ENCODE measurements at places on chromosomes 7 and 10.

DNA sequence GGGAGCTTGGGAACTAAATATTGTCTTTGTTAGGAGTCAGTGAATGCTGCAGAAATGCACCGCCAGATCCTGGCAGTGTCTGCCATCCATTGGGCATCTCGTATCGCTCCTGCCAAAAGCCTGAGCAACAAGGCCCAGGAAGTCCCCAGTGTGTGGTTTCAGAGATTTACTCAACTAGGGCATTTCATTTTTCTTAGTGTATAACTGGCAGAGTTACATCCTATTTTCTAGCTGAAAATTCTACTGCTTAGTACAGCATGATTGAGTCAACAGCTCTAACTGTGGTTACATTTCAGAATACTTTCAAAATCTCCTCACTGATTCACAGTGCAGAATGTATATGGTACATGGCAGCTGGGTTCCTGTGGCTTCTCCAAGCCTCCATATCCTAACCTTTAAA, 95.8 kb upstream of the CREB5 start:
- no peak for DNase-seq

GRCh38 chr7:23196306-23196705, 14.5 kb downstream of the NUP42 start:
- no peak for DNase-seq

GRCh38 chr10:71395621-71396020, 1.1 kb upstream of the CDH23 start:
- no peak for DNase-seq

- DNase-seq = no peak
Measured at GRCh38 chr7:69696054-69696591, 97.8 kb downstream of the AUTS2 start.

- DNase-seq = no peak
Measured at GRCh38 chr10:130935128-130935439, 376.4 kb downstream of the TCERG1L start.

DNA sequence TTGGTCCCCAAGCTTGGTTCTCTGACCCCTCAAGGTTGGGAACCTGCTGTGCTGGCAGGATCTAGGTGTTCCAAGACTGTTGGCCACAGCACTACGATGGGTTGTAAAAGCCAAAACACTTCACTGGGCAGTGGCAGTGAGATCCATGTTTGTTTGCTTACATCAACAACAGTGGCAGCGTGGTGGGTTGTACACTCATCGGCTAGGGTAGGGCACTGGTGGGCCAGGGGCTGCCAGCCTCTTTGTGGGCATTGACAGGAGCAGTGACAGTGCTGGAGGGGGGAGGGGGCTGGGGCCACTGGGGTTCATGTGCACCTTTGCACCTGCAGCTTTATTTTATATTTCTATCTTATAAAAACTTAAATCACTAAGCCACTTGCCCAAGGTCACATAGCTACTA, 126.7 kb upstream of the ZWINT start:
- DNase-seq = no peak

DNA sequence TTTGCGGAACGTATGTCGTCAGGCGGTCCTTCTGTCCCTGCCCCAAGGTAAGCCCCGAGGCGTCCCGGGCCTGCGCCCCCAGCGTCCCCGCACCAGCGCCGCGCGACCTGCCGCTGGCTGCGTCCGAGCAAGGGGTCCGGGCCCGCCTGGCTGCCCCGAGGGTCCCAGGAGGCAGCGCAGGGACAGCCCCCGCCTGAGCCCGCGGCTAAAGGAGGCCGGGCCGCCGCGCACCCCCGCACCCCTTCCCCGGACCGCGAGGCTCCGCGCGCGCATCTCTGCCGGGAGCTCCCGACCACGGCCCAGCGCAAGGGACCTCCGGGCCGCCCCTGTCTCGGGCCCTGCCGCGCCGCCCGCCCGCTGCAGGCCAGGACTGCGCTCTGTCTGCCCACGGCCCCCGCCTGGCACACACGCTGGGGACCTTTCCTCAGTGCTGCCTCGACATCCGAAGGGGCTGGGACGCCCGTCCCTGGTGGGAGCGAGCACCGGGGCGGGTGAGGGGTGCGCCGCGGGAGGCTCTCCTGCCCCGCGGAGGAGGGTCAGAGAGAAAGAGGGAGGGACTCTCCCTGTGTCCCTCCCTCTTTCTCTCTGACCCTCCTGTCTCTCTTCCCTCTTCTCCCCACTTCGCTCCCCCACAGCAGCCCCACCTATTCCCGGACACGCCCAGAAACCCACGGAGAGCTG, 25.0 kb downstream of the SHH start:
- DNase-seq = no peak

DNA sequence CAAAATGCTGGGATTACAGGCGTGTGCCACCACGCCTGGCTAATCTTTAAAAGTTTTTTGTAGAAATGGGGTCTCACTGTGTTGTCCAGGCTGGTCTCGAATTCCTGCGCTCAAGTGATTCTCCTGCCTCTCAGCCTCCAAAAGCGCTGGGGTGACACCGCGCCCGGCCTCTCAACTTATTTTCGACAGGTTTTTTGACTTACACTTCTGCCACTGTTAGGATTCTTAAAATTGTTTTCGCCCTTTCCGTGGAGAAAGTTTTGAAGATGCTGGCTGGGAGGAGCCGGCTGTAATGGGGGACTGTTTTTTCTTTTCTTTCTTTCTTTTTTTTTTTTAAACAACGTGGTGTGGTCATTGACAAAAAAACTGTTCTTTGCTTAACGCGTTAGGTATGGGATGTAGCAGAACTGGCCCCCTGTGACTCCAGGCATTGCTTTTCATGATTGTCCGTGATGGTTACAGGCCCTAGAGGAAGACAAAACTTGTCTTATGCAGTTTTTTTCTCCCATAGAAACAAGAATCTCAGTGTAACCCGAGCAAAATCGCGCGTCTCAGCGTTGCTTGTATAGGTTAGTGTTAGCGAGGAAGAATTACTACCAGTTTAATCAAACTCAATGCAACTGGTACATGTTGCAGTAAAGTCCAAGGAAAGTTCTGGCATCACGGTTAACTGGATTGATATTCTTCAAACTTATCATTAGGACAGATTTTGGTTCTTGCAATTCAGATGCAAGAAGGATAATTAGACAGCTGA, 72.2 kb downstream of the DAGLB start:
- no peak for DNase-seq

- no peak for DNase-seq
Measured at GRCh38 chr7:27641581-27642230, 21.0 kb downstream of the HIBADH start.

DNA sequence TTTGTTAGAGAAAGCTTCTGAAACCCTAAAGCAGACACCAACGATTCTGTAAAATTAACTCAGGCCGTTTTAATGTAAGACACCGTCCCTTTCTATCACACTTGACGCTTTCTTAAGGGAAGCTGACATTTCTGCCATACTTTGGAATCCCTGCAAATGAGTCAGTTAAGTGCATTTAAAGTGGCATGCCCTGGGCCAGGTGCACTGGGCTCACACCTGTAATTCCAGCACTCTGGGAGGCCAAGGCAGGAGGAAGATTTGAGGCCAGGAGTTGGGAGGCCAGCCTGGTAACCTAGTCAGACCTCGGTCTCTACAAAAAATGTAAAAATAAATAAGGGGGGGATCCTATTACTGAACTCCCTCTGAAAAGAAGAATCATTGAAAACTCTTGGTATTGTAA, 4.4 kb downstream of the UBE2H start:
- DNase-seq = no peak

- DNase-seq = no peak
Measured at GRCh38 chr10:33321516-33321915, 13.0 kb downstream of the NRP1 start.

- DNase-seq = no peak
Measured at GRCh38 chr7:139560678-139561077, 37.2 kb downstream of the CLEC2L start.

- no peak for DNase-seq
Measured at GRCh38 chr7:38655833-38656774, 24.9 kb upstream of the AMPH start.

DNA sequence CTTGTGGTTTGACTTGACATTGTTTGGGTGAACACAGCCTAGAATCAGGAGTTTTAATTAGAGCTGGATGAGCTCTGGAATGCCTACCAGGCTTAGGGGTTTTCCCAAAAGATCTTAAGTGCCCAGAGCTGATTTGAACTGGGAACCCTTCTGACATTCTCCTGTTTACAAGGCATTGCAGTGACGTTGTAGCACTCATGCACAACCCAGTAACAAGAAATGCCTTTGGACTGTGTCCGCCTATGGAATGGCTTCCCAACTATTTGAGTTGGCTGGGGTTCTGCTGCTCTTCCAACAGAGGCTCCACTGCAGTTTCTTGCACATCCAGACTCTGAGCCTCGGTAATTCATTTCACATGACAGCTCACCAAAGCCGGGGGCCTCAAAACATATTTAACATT, 76.7 kb upstream of the MKX start:
- no peak for DNase-seq

DNA sequence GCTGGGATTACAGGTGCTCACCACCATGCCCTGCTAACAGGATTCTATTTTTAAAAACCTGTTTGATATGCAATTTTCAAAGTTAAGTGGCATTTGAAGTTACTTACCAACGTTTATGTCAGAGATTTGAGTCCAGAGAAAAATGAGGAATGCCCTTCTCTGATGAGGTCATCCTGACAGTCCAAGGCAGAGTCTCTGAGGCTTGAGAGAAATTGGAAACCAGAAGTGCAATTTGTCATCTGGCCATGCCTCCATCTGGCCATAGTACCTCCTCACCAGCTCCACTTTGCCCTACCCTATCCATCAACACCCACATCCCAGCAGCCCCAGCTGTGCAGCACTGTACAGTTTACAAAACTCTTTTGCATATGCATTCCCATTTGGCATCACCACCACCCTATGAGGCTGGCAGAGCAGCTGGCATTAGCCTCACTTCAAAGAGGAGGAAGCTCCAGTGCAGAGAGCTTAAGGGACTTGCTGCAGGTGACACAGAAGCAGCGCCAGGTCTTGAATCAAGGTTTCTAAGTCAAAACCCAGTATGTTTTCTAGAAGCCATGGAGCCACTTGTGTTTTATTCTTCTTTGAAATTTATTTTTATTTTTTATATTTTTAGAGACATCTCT, 54.5 kb upstream of the PDZD8 start:
- DNase-seq = no peak

- peak; percentile 76 for DNase-seq
Measured at GRCh38 chr7:28036696-28037095, 143.9 kb downstream of the JAZF1 start.

DNA sequence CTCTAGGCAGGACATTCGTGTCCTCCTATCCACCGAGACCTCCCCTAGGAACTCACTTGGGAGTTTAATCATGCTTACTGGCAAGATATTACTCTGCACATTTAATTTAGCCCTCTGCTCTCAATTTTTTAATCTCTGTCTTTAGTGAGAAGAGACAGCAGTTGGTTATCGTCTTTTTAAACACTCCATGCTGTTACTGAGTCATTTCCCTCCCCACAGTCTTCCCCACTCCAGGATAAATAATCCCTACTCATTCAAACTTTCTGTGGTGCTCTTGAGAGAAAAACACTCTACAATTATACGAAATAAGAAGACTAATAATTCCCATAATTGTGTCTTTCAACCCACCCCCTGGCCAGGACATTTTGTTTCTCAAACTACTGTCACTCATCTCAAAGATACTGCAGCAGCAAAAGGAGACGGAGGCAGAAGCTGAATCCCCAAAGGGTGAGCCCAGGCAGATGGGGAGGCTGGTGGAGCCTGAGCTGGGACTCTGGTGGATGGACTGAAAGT, 84.2 kb downstream of the ANK3 start:
- DNase-seq = no peak

DNA sequence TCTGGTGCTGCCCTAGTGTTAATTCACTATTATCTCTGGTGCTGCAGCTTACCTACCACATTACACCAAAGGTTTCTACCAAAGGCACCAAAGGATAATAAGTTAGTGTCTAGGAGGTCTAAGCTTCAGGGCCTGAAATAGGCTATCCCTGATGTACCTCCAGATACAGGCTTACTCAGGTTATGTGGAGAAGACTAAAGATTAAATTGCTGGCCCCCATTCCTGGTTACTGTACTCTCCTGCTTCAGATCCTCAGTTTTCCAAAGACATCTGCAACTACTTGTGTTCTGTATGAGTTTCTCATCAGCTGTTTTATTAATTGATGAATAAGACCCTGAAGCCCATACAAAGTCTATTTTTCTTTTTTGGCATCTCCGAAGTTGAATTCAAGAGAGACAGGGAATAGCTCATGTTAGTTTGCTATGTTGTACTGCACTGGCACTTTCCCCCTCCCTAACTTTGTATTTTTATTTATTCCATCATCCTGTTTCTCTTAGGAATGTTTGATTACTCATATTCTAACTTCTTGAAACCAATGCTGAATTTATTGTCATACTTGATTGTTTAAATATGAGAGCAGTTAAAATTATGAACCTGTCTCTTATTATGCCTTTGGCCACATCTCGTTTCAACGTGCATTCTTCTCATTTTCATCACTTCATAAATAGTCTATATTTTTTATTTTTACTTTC, 85.9 kb downstream of the PON1 start:
- no peak for DNase-seq

All from T47D (cell line).